ENCODE measurements at places on chromosomes 4 and X.

DNA sequence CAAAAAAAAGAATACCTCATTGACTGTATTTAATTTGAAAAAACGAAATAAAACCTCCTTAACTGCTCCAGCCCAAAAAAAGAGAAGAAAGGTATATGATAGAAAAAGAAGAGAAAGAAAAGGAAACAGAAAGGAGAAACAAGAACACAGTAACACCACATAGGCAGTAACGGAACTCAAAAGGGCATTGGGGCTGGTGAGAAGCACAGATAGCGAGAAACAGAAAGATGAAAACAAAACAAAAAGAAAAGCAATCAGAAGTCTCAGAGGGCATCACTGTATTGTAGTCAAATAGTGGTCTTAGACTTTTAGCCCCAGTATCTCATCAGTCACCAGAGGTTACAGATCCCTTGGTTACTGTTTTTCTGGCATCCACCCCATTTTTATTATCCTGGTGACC is 88.6 kb downstream of the NFKB1 start:
- no peak for DNase-seq

- DNase-seq, result no peak
Observed at GRCh38 chr4:156595041-156595440, 376.6 kb downstream of the PDGFC start.

DNA sequence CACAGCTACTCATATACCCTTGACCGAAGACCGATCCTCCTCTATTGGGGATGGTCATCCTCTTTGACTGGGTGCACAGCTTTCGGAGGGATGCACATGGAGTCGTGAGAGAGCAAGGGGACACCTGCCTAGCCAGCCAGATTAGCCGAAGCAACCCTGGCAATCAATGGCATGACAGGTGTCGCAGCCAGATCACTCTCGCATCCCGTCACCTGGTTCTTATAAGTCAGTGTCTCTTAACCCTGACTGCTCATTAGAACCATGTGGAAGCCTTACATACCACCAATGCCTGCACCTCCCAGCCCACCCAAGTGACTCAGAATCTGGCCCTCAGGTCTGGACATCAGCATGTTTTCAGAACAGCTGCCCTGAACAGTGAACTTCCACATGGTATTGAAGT is 249.7 kb downstream of the EVC2 start:
- DNase-seq, result no peak

- DNase-seq, result peak; percentile 34
Observed at GRCh38 chr4:102439236-102439614, 61.9 kb upstream of the NFKB1 start.

GRCh38 chr4:37381040-37381668 is 136.6 kb downstream of the NWD2 start:
- DNase-seq, result no peak

DNA sequence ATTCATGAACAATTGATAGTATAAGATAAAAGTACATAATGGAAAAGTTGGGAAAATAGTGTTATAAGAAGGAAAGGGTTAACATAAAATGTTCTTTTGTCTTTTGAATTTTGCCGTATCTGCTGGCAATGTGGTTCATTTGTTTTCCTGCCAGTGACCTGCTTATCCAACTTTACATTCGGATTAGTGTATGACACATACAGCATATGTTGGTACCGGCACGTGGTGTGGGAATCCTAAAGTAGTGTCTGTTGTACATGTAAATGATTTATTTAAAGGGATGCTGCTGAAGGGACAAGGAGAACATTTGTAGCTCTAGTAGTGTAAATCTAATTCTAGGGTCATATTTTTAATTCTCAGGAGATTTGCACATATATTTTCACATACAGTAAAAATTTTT is 11.5 kb downstream of the RAB9A start:
- DNase-seq, result no peak

DNA sequence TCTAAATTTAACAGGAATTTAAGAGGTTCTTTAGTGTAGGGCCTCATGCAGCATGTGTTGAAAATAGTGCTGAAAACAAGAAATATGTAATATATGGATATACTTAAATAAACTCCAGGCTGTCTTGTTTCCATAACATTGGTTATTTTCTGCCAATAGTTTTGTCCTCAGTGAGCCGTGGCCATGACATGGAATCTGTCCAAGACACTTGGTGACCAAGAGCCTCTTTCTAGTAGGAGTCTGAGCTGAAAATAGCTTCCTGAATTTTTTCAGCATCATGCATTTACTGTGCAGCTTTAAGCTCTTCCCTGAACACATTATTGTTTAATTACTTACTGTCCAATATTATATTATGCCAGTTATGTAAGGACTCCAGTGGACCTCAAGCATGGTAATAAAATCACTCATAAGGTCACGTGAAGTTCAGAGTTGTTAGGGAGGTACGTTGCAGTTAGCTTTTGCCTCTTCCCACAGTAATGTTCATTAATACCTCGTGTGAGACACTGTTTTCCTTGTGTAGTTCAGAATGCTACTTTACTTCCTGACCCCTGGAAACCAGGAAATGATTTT is 488.2 kb downstream of the GRID2 start:
- DNase-seq, result no peak

DNA sequence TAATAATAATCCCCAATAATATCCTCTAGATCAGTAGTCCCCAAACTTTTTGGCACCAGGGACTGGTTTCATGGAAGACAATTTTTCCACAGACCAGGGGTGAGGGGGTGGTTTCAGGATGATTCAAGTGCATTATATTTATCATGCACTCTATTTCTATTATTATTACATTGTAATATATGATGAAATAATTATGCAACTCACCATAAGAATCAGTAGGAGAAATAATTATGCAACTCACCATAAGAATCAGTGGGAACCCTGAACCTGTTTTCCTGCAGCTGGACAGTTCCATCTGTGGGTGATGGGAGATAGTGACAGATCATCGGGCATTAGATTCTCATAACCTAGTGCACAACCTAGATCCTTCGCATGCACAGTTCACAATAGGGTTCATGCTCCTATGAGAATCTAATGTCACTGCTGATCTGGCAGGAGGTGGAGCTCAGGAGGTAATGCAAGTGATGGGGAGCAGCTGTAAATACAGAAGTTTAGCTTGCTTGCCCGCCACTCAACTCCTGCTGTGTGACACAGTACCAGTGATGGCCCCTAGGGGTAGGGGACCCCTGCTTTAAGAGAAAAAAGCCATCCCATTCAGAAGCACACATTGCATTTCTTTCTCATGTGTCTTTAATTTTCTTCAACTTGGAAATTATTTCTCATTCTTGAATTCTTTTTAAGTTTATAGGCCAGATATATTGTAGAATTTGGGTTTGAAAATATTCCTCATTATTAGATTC is 16.0 kb upstream of the SH3RF1 start:
- DNase-seq, result no peak

- no peak for DNase-seq
Observed at GRCh38 chrX:141960578-141960977, 56.9 kb downstream of the MAGEC1 start.

DNA sequence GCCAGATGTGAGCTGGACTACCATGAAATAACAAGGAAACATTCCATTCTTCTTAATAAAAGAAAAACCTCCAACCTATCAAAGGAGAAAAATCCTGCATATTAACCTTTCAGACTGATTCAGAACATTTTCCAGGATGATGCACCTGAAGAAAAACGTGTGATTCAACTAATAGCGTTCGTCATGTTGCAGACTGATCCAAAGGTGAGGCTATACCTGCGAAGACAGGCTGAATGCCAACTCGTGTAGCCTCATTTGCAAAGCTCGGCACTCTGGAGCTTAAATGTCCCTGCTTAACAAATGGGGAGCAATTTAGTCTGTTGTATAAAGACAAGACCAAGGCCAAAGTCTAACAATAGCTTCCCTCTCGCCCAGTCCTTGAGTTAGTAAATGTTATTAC is 172.0 kb upstream of the NOCT start:
- no peak for DNase-seq

DNA sequence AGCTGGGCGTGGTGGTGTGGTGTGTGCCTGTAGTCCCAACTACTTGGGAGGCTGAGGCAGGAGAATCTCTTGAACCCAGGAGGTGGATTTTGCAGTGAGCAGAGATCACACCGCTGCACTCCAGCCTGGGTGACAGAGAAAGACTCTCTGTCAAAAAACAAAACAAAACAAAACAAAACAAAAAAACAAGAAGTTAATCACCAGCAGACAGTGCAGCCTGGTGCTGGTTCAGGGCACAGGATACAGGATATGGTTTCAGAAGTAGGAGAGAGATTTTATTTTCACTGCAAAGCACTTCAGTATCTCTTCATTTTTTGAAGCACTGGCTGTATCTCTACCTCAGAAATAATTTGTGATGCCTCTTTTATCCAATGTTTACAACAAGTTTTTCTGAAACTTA is 1222.9 kb upstream of the PRKX start:
- DNase-seq, result no peak

- no peak for DNase-seq
Observed at GRCh38 chr4:47054130-47054529, 22.8 kb downstream of the GABRB1 start.

DNA sequence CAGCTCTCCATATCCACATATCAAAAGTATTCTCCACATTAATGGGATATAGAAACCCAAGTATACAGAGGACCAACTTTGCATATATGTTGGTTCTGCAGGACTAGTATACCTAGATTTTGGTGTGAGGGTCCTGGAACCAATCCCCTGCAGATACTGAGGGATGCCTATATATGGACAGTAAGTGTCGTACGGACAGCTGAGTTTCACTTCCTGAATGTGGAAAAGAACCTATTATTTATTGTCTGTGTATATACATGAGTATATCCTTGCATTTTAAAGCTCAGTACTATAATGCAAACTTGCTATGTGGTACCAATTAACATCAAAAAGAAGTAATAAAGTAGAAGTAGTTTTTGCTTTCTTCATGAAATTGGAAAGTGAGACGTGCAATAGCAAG is 101.9 kb downstream of the FBXW7 start:
- DNase-seq, result no peak

GRCh38 chr4:107951551-107951950 is 20.2 kb downstream of the CYP2U1 start:
- no peak for DNase-seq

DNA sequence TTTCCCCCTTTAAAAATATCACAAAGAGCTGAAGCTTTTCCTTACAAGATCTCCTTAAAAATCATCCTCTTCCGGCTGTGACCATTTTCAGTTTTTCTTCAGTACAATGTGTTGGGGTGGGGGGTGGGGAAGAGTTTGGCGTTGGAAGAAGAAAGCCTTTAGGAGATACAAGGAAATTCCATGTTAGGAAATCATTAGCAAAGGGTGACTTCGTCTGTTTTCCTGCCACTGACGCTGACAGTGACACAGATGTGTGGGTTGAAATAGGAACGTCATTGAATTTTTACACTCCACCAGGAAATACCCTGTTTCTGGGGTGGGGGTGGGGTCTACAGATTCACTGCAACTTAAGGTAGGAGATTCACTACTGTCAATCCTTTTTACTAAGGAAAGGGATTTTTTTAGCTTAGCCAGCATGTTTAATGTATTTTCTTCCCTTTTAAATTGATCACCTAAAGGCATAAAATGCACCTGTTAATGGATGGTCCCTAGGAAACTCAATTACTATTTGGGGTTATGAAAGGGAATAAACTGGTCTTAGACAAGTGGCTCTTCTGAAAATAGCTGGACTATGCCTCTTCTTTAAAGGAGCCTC is 3.9 kb downstream of the MAMLD1 start:
- no peak for DNase-seq

DNA sequence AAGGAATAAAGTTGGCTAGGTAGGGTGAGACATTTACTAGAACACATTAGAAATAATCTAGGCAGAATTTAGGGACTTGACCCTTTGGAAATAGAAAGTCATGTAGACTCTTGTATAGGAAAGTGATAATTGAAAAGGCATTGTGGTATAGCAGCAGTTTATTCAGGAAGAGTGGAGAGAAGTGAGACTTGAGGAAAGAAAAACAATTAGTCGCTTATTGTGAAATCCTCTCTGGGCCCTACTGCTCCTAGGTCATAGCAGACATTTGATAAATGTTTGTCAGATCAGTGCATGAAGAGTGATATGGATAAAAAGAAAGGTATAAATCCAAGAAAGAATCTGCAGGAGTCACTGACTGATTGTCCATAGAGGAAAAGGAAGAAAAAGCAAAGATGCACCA is 337.6 kb downstream of the HNRNPD start:
- DNase-seq, result no peak

GRCh38 chr4:47061435-47061834 is 30.1 kb downstream of the GABRB1 start:
- DNase-seq, result no peak

GRCh38 chr4:96767815-96768480 is 928.1 kb downstream of the PDHA2 start:
- DNase-seq, result no peak

- no peak for DNase-seq
Observed at GRCh38 chrX:22136711-22137110, 104.6 kb downstream of the PHEX start.

- DNase-seq, result no peak
Observed at GRCh38 chrX:362351-362750, 24.4 kb downstream of the PPP2R3B start.

GRCh38 chr4:180870623-180871022 is 1372.6 kb upstream of the TENM3 start:
- DNase-seq, result no peak

GRCh38 chrX:102712981-102713625 is 855 bp downstream of the GPRASP2 start:
- DNase-seq, result peak; percentile 46

DNA sequence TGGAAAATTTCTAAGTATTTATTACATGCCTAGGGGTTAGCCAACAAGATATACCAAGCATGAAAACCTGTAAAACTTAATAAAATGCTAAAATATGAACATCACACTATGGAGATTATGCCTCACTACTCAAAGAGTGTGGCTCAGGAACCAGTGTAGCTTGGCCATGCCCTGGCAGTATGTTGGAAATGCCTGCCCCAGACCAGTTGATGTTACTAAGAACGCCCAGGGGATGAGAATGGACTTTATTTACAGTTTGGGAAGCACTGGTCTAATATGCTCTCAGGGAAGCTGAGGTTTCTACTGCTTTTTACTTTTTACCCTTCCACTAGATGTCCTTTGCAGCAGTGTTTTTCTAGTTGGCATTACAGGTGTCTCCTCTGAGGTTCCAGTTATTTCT is 23.7 kb upstream of the TXLNG start:
- DNase-seq, result no peak

DNA sequence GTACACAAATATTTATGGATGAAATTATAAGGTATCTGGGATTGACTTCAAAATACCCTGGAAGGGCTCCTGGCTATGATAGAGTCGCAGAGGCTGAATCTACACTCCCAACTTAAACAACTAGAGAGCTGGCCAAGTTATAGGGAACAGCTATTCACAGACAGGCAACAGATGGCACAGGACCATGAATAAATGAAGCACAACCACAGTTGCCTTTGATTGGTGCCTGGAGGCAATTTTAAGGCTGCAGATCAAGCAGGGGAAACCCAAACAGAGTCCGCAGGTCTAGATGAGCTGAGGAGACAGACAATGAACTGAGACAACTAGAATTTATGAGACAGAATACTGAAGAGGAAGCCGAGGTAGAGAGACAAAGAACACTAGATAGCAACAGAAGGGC is 155.9 kb downstream of the EVC2 start:
- DNase-seq, result no peak

- no peak for DNase-seq
Observed at GRCh38 chrX:22351076-22351475, 78.4 kb downstream of the CBLL2 start.
